ENCODE measurements at places on chromosomes 1 and 21.

GRCh38 chr1:37486680-37487618 lies 12.6 kb downstream of the ZC3H12A start:
- DNase-seq: no peak

DNA sequence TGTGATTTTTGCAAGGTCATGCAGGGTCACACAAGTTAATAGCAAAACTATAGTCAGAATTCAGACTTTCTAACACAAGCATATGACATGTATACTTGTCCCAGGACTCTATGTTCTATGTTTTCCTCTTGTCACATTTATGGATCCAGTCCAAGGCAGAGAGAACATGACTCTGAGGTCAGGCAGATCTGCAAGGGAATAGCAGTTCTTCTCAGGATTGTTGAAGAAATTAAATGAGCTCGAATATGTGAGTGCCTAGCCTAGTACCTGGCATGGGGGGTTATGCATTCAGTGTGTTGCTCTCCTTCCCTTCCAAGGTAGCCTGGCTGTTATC lies 9.5 kb upstream of the RPTN start:
- no peak for DNase-seq

- DNase-seq: no peak
These were observed 22.6 kb downstream of the GPR157 start for GRCh38 chr1:9106286-9106685.

DNA sequence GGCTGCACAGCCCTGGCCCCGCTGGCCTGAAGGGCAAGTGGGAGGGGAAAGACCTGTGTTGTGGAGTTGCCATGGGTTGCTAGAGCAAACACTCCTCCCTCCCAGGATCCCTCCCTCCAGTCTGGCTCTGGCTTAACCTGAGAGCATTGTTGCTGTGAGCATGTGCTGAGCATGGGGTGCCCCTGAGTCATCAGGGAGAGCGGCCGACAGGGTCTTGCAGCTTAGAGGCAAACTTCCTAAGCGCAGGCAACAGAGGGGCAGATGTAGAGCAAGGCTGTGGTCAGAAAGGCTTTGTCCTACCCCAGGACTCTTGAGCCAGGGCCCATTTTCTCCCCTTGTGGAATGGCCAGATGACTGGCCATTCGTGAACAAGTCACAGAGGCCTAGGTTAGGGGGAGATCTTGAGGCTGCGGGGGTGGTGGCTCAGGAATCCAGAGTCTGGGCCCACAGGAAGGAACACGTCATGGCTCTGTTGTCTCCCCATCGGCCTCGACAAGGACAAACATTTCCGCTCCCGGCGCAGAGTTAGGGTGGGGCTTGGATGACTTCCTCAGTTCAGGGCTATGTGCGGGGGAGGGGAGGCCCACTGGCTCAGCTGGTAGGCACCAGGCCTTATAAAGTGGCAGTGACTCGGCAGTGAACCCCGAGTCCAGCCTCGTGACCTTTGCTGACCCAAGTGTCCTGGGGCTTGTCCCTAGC lies 362 bp upstream of the DYNLT4 start:
- DNase-seq: no peak

GRCh38 chr21:41769111-41769510 lies 2.3 kb upstream of the RIPK4 start:
- DNase-seq: no peak
